ENCODE measurements at places on chromosomes 1 and 21. TPM values are rescaled to one million over a fixed set of nuclear protein-coding genes. Genes with fewer than 3 reads are reported as not detected.

S100B gene
- 5.2 TPM for polyA plus RNA-seq

FCRL1 gene
- polyA plus RNA-seq, result 0.26 TPM

RGS1 gene
- 34.1 TPM for polyA plus RNA-seq

BEND5 gene
- 9.3 TPM for polyA plus RNA-seq

OR6K6 gene
- not detected for polyA plus RNA-seq

OR10Z1 gene
- not detected for polyA plus RNA-seq

PLA2G4A gene
- 5.4 TPM for polyA plus RNA-seq

C8B gene
- polyA plus RNA-seq, result 1.5 TPM

GRCh38 chr1:232786845-232787455 is 18.3 kb upstream of the MAP10 start:
- DNase-seq, result no peak

DNA sequence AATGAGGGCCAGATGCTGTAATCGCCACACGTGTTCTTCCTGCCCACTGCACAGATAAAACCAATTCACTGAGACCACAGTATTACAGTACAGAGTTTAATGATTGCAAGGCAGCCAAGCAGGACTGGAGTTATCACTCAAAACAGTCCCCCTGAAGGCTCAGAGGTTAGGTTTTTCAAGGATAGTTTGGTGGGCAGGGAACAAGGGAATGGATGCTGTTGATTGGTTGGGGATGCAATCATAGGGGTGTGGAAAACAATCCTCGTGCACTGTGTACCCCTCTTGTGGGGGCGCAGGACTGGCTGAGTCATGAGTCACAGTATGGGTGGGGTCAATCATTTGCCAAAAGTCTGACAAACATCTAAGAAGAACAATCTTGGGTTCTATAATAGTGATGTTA is 12.4 kb upstream of the USP1 start:
- no peak for DNase-seq

DNA sequence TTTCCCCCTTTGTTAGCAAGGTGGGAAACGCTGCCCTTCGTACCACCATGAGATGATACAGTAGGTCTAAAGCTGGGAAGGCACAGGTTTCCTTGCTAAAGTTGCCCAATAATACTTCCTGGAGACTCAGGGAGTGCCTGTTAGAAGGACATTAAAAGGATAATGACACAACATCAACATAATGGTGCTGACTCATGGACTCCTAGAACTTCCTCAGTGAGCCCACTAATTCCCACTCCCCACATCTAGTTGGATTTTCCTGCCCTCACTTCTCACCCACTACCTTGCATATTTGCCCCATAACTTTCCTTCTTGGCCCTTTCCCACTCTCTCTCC is 17.5 kb downstream of the CFAP45 start:
- DNase-seq, result no peak

- DNase-seq, result no peak
Observed at GRCh38 chr1:160432371-160432786, 32.0 kb downstream of the VANGL2 start.

DNA sequence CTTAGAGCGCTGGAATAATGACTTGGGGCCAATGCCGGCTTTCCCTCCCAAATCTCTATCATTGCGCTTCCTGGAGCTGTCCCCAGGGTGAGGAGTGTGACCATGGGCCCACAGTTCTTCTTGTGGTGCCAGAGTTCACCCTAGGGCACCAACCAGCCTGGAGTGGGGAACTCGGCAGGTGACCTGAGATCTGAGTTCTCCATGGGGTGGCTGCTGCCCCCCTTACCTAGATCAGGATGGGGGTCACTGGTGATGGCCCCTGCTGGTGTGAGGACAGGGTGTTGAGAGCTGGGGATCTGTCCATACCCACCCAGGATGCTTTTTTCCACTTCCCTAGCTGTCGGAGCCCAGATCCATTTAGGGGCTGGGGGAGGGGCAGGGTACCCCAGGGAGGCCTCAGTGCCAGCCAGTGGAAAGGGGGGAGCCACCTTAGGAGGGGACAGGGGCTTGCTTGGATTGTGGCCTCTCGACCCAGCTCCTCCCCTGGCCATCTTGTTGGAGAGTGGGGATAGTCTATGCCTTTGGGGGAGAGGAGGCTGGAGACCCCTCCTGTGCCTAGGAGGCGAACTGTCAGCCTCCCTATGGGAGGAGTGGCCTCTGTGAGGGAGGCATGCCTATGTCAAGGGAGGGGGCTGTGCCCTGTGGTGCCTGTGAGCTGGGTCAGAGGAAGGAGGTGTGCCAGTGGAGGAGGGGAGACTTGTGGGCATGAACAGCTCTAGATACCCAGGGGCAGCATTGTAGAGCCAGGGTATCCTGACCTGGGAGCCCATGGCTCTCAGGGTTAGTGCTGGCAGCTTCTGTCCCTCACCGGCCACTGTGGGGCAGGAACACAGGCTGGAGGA is 1.7 kb downstream of the FOXO6 start:
- no peak for DNase-seq

- no peak for DNase-seq
Observed at GRCh38 chr1:47638713-47639112, 200.9 kb downstream of the FOXD2 start.

DNA sequence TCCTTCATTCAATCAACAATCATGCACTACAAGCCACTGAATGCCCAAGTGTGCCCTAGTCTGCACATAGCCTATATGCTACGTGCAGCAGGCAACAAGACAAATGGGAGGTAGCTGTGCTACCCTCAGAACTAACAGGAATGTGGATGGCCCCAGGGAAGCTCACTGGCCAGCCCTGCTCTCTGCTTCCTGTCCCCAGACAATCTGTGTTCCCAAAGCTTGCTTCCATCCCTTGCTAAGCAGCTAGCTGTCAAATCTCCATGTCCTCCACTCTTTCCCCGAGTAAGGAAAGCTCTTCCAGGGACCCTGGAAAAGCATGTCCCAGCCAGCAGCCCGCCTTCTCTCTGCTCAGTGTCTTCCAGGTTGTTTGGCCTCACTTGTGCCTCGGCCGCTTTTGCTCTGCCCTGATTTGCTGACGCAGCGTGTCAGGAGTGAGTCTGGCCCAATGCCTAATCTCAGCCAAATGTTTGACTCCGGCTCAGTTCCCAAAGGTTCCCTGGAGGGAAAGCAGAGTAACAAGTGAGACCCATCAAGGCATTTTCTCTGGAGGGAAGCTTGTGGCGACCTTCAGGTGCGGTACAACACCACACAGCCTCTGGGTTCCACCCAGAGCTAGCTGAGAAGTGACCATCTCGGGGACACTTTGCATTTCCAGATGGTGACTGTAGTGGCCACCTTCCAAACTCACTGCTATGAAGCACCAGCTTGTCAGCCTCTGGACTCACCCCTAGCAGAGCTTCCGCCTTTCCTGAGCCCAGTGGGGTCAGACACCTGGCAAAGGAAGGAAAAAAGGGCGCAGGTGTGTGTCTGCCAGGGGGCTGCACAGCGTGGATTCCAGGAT is 243.4 kb downstream of the RHOU start:
- DNase-seq, result peak; percentile 86

DNA sequence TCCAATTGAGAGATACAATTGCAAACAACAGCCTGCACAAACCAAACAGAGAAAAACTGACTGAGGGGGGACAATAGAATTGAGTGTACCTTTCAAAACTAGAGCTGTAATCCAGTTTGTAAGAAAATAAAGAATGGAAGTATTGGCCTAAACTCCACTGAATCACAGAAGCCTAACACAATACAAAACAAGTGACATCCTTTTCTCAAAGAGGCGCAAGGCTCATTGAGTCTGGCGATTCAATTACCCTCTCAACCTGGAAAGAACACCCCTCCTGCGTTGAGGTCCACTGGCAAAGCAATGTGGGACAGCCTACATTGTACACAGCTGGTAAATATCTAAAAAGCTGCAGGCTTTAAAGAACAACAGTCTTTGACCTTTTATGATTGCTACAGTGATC is 182.6 kb downstream of the DPYD start:
- no peak for DNase-seq

- DNase-seq, result no peak
Observed at GRCh38 chr1:69523032-69523431, 44.7 kb upstream of the LRRC7 start.

DNA sequence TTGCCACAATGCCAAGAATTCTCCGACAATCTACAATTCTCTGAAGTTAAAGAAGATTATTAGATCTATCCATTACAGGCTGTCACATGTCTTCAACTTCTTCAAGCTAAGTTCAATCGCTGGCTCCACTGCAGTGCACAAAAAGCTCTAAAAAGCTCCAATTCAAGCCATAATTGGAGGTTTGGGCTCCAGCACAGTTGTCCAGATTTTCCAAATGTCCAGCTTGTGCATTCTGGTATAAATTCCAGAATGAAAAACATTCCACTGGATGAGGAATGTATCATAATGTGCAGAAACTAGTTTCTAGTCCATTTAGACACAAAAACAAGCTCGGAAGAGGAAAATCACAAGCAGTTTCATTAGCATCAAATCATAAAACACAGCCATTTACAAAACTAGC is 138.6 kb downstream of the NRIP1 start:
- DNase-seq, result no peak

DNA sequence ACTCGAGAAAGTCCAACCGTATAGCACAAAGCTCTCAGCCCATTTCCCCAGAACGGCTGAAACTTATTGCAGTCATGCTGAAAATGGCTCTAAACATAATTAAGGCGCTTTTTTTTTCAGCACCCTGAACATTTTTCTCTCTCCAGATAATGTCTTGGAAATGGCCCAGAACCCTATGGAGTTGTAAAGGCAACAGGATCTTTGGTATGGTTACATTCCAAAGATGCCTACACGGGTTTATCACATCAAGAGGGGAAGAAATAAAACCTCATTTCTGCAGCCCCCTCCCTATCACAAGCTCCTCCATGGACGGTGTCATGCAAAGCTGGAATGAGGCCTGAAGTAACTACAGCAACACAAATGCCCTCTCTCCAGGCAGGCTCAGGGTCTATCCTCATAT is 126.4 kb upstream of the GALNT2 start:
- peak; percentile 25 for DNase-seq

All from lung (tissue), 17 donors.